Mucosa of descending colon (tissue), 3 donors: ENCODE measurements at places on chromosomes 2 and 18. TPM values are rescaled to one million over a fixed set of nuclear protein-coding genes. Genes with fewer than 3 reads are reported as not detected.

RGPD3 gene
- 0.07 TPM for total RNA-seq

RGPD4 gene
- 0.13 TPM for total RNA-seq

PROM2 gene
- total RNA-seq = 44.0 TPM

PRSS56 gene
- not detected for total RNA-seq

ALPP gene
- not detected for total RNA-seq

GRCh38 chr2:236939721-236940231 lies 145.9 kb upstream of the COPS8 start:
- no peak for DNase-seq

DNA sequence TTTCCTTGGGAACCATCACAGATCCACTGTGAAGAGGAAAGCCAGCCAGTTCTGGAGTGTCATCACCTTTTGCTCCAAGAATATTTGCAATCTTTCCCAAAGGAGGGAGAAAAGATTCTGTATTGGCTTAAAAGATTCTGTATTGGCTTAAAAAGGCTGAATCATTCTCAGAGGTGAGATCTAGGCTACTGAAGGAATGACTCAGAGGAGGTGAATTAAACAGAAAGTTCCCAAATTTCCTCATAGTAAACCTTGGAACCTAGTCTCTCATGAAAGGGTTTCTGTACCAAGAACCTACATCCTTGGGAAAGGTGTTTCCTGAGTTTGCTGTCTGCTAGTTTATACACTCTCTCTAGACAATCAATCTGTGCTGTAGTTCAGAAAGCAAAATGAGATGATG lies 34.1 kb upstream of the GRB14 start:
- no peak for DNase-seq

DNA sequence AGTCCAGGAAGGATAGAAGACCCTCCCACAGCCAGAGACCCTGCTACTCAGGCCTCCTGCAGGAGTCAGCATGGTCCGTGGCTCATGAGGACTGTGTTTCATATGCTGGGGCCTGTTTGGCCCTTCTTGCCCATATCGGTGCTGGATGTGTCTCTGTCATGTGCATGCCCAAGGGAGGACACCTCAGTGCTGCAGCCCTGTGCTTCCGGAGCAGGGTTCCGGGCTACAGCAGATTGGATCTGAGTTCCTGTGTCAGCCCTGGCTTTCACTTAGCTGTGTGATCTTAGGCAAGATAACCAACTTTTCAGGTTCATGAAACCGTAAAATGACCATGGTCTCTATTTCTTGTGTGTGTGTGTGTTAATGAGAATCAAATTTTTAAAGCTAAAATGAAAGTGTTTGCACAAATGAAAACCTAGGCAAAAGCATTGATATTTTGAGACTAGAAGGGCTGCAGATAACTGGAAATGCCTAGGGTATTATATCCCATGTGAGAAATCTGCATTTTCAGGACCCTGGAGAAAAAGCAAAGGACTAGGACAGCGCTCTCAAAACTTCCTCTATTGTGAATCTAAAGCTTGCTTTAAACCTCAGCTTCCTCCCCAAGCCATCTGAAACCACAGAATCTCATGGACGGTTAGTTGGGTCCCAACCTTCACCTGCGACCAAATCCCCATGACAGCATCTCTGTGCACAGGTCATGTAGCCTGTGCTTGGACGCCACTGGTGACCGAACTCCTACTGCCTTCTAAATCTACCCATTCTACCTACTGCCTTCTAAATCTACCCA lies 58.8 kb upstream of the CAPN13 start:
- no peak for DNase-seq

DNA sequence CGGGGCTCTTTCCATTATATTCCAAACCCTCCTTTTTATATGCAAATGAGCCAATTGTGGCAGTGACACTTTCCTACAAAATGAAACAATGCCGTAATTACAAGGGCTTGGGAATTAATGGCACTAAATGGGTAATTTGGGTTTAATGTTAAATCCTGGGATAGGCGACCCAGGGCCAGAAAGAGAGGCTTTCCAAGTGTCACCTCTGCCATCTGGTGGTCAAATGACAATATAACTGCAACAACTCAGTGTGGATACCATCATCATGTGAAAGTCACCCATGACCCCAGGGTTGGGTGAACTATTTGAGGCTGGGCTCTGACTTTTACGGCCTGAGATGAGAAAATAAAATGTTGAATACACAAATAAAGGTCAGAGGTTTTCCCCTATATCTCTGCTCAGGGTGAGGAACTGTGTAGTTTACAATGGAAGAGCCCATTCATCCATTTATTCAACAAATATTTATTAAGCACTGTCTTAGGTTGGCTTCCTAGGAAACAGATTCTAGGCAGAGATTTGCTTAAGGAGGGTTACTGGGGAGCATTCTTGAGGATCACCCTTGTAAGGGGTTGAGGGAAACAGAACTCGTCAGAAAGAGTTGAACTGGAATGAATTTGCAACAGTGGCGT lies 13.6 kb upstream of the THADA start:
- DNase-seq = no peak

DNA sequence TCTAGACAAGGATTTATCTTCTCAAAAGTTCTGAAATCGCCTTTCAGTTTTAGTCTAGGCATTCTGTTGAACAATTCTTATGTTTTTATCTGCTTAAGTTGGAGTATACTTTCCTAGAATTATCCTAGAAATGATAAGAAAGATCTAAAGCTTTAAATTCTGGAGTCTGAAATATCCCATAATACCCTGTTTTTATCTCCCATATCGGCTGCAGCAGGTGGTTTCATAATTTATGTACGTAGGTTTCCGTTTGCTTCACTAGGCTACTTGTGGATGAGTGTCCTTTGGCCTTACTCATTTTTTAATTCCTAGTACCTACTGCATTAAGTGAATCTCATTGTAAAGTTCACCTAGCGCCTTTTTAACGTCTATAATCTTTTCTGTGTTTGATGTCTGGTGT lies 58.5 kb upstream of the MGAT5 start:
- DNase-seq = no peak

GRCh38 chr2:35973132-35973736 lies 382.3 kb upstream of the CRIM1 start:
- no peak for DNase-seq

DNA sequence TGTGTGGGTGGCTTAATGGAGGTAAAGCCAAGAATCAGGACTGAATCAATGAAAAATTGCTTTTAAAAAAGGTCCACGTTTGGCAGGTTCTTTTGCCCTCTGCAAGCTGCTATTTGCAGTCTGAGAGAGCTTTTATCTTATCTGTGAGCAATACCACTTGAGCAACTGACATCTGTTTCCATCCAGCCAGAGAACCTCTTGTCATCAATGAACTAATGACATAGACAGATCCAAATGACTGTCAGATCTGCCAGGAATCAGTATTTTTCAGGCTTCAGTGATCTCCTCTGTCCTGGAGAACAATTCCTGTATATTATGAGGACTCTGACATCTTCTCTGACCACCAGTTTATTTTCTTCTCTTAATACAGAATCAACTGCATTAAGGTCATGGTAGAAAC lies 608.1 kb downstream of the LRP1B start:
- no peak for DNase-seq

GRCh38 chr2:73852020-73852419 lies 23.3 kb downstream of the STAMBP start:
- DNase-seq = no peak

GRCh38 chr2:12965540-12966269 lies 249.0 kb downstream of the TRIB2 start:
- DNase-seq = no peak

GRCh38 chr2:1518867-1519530 lies 105.7 kb downstream of the TPO start:
- DNase-seq = no peak

DNA sequence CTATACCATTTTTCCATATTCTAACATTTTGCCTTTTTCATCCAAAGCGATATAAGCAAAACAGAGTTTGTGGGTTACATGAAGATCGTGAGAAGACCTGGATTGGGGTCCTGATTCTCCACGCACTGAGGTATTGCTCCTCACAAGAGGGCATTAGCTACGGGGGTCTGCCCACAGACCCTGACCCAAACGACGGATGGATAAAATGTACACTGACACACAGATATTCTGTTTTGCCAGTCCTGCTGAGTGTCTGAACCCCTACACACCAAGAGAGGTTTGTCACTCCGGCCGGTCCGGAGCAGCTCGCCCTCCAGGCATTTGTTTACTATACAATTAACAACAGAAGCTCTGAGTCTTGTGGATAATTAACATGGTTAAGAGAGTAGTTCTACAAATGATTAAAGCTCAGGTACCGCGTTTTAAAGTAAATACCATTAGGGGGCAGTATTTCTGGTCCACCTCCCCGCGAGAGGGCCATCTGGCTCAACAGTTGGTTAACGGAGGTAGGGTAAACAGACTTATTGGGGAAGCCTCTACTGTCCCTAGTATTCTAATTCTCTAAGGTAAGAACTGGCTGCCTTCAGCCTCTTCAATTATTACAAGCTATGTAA lies 28.4 kb downstream of the SCYGR8 start:
- no peak for DNase-seq

DNA sequence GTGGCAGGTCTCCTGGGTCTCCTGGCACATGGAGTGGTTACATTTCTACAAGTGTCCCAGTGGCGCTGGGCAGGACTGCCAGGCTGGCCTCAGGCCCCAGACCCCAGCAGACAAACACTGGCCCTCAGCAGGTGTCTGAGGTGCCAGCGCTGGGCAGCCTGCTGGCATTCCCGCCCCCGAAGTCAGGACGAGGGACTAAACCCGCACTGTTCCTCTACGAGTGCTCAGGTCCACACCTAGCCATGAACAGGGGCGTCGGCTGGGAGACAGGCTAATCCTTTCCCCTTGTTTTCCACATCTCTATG lies 12.8 kb downstream of the SNED1 start:
- peak; percentile 24 for DNase-seq

DNA sequence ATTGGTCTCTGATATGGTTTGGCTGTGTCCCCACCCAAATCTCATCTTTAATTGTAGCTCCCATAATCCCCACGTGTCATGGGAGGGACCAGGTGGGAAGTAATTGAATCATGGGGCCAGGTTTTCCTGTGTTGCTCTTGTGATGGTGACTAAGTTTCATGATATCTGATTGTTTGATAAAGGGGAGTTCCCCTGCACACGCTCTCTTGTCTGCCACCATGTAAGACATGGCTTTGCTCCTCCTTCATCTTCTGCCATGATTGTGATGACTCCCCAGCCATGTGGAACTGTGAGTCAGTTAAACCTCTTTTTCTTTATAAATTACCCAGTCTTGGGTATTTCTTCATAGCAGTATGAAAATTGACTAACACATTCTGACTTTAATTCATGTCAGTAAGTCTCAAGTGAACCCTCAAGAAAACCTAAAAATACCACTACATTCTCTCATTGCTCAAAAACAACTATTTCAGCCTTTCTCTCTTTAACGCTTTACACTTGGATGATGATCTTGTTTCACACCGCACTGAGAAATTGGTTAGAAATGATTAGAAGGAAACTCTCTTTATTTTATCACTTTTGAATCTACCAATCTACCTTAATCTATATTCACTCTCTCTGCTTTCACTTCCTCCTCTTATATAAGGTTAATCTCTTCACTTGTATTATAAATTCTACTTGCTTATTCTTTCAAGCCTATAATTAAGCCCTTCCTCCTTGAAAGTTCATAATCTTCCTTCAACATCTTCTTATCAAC lies 110.1 kb downstream of the GALR1 start:
- DNase-seq = no peak

GRCh38 chr2:42974169-42974720 lies 181.9 kb upstream of the HAAO start:
- peak; percentile 17 for DNase-seq
